GM12892 (cell line): ENCODE measurements at places on chromosomes 12 and 14.

DNA sequence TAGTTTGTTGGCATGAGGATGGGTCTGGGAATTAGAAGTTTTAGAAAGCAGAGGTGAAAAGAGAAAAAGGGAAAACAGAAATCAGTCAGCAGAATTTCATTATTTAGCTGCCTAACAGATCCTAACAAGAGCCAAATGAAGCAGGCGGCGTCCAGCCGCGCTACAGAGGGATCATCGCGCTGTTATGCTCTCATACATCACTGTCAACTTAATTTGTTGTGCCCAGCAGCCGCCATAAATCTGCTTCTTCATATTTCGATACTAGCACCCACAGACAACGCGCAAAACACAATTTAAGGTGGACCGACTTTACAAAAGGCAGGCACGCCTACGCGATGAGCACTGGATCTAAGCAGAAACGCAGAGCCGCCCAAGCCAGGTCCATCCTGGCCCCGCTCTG lies 66.7 kb downstream of the SETD3 start:
- DNase-seq = no peak

DNA sequence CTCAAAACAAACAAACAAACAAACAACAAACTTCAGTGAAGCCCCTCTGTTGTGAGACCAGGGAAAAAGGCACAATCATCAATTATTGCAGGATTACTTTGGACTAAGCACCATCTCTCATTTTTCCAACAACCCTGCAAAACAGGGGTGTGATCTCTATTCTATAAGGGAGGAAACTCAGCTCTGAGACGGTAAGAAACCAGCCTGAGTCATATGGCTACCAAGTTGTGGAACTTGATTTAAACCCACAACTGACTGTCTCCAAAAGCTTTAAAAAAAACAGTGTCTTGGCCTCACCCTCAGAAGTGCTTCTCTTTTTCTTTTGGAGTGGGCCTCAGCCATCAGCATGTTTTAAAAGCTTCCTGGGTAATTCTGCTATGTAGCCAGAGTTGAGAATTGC lies 49.8 kb downstream of the RIN3 start:
- no peak for DNase-seq

GRCh38 chr14:93054006-93054405 lies 61.7 kb downstream of the ITPK1 start:
- DNase-seq = no peak

GRCh38 chr14:69615496-69616407 lies 4.4 kb downstream of the SUSD6 start:
- DNase-seq = no peak

GRCh38 chr14:79661752-79662151 lies 549.6 kb downstream of the DIO2 start:
- DNase-seq = no peak

DNA sequence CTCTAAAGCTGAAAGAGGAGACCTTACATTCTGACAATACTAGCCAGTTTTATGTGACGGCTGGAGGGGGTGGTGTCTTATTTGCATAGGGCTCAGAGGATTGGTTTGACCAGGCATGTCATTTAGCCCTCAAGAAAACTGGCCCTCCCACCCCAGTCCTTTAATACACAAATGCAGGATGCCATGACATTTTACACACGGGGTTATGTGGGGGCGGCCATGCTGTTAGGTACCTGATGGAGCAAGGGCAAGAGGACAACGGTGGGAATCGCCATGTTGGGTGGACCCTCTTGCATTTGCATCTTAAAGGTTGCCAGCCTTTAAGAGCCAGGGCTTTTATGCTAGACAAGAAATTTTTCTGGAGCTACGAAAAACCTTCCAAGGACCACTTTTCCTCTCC lies 23.3 kb downstream of the MDM2 start:
- no peak for DNase-seq

DNA sequence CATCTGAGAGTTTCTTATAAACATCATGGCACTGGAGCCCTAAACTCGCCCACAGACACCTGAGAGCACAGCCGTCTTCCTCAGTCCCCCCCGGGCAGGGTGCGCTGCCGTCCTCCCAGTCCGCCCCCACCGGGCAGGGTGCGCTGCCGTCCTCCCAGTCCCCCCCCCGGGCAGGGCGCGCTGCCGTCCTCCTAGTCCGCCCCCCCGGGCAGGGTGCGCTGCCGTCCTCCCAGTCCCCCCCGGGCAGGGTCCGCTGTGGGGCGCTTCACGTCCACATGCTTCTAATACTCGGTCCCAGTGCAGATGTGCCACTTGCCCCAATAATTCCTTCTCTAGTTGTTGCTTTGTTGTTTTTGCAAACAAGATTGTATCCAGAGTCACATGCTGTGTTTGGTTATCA lies 6.9 kb upstream of the ADSS1 start:
- DNase-seq = no peak

DNA sequence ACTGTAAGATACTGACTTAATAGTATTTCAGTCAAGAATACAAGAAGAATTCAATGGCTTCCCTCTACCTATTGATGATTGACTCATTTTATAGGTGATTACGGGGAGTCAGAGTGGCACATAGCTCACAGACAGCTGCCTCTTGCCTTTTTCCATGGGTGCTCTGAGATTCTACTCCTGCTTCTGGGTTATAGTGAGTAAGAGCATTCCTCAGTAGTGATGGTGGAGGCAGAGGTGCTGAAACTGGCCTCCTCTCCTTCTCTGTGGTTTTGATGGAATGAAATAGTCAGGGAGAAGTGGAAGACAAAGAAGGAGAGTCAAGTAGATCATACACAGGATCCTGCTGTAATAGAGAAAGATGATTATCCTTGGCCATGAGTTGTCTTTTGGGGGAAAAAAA lies 438.2 kb upstream of the FAR2 start:
- no peak for DNase-seq

DNA sequence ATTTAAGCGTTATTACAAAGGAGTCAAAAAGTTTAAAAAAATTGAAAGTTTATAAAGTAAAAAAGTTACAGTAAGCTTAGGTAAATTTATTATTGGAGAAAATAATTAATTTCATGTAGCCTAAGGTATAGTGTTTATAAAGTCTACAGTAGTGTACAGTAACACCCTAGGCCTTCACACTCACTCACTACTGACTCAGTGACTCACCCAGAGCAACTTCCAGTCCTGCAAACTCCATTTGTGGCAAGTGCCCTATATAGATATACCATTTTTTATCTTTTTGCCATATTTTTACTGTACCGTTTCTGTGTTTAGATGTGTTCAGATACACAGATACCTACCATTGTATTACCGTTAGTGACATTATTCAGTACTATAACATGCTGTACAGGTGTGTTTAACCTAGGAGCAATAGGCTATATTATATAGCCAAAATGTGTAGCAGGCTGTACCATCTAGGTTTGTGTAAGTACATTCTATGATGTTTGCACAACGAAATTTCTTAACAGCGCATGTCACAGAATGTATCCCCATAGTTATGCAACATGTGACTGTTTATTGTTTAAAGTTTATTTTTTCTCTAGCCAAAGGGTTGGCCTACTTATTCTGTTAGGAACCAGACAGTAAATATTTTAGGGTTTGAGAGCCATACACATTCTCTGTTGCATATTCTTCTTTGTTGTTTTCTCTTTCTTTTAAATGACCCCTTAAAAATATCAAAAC lies 155.5 kb downstream of the PCNX1 start:
- DNase-seq = no peak

DNA sequence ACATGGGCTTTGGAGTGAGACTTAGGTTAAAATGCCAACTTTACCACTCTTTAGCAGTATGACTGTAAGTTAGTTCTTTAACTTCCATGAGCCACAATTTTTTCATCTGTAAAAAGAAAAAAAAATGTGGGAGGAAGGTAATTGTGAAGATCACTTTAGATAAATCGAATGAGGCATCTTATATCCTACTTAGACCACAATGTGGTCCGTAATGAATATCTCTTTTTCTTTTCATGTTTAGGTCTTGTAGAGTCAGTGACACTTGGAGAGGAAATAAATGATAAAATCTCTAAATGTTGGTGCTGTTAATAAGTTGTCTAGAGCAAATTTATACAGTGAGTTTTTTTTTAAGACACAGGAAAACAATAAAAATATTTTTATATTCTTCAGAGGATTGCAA lies 34.3 kb downstream of the RGS6 start:
- no peak for DNase-seq

GRCh38 chr14:24059841-24060388 lies 8.1 kb downstream of the CARMIL3 start:
- DNase-seq = no peak

GRCh38 chr12:77372026-77372425 lies 306.7 kb upstream of the E2F7 start:
- DNase-seq = no peak

DNA sequence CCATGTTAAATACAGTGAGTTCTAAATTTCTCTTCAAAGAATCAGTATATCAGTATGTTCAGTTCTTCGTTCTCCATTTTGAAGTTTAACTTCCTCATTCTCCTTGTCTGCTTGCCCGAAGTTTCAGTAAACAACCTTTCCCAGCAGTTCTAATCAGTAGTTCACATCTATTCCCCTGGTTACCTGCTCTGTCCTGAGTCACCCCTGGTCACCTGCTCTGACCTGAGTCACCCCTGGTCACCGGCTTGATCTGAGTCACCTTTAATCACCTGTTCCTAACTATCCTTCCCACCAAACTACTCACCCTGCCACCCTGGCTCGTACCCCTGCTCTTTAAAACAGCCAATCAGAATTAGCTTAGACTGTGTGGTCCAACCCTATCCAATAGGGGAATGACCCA lies 9.4 kb upstream of the OR10G3 start:
- DNase-seq = no peak
